ENCODE measurements at places on chromosomes 13 and 19.
A peak's percentile ranks its signal among the peaks of the same experiment; 100 is the strongest.

GRCh38 chr13:112161521-112162301 is 94.8 kb downstream of the SOX1 start:
- no peak for DNase-seq

GRCh38 chr13:111503376-111503775 is 182.9 kb downstream of the TEX29 start:
- no peak for DNase-seq

GRCh38 chr13:33362986-33363727 is 77.6 kb upstream of the STARD13 start:
- DNase-seq, result no peak

GRCh38 chr13:27137759-27138158 is 33.9 kb downstream of the USP12 start:
- DNase-seq, result no peak

DNA sequence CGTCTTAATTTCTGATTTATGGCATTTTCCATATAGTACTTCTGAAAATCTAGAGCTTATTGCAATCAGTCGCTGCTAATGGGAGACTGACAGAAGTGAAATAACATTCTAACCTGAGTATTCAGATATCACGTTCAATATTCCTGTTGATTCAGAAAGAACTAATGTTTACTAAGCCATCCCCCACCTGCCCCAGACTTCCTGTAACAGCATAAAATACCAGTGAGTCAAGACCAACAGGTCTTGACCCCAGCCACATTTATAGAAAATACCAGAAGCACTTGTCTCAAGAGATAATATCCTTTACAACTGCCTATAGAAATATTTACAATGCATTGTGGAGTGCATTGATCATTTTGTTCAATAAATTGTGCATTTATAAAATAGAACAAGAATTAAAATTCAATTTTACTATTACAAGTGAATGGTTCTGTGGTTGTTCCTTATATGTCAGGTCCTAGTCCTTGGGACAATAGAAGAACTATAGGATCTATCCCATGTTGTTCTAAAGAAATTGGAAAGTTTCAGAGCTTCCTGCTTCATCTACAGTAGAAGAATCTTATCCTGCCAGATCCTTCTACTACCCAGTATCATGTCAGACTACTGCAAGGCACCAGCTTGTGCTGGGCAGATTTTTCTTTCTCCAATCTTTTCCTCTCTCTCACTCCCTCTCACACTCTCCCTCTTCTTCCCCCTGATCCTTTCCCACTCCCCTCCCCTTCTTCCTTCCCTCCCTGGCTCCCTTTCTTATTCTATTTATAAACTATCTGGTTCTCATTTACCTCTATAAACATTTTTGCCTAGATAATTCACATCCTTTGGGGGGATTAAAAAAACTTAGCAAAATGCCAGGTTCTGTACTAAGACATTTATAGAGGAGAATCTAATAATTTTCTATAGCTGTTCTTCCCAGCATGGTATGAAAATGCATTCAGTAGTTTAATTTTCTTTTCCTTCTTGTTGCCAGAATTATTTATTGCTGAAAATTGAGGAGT is 629.9 kb downstream of the DIAPH3 start:
- DNase-seq, result no peak

DNA sequence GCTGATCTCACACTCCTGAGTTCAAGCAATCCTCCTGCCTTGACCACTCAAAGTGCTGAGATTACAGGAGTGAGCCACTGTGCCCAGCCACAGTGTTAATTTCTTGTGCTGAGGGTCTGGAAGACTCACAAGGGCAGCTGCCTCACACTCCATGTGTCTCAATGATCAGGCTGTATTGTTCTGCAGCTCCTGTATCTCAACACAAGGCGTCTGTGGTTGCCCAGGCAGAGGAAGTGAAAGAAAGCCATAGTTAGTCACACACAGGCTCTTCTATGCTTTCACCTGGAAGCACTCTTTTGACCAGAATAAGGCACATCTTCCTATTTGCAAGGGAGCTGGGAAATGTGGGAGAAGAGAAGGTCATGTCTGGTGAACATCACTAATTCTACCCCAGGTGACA is 107.3 kb upstream of the ZNF507 start:
- no peak for DNase-seq

DNA sequence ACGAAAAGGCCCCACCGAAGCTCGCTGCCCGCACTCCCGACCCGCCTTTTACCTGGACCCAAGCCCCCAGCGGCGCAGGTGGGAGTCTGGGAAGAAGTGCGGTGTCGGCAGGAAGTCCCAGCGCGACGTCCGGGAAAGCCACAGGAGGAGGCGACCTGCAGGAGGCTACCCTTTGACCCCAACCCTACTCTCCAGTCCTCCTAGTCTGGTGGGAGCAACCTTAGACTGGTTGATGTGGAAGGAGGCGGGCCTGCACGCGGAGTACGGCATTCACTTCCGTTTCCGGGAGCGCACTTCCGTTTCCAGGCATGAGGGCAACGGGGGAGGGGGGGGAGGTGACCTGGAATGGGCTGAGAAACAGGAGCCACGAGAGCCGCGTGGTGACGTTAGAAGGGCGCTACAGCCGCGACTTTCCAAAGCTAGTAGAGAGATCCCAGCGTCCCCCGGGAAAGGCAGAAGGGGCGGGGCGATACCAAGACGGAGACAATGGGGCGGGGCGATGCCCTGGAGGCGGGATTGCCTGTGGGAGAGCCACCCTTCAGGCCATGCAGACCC is 28.5 kb downstream of the ZNF266 start:
- no peak for DNase-seq

GRCh38 chr13:51192348-51192747 is 29.9 kb upstream of the FAM124A start:
- DNase-seq, result no peak

GRCh38 chr13:79936368-79937136 is 404.4 kb downstream of the SPRY2 start:
- DNase-seq, result no peak

GRCh38 chr13:33913829-33914228 is 95.9 kb downstream of the RFC3 start:
- no peak for DNase-seq

DNA sequence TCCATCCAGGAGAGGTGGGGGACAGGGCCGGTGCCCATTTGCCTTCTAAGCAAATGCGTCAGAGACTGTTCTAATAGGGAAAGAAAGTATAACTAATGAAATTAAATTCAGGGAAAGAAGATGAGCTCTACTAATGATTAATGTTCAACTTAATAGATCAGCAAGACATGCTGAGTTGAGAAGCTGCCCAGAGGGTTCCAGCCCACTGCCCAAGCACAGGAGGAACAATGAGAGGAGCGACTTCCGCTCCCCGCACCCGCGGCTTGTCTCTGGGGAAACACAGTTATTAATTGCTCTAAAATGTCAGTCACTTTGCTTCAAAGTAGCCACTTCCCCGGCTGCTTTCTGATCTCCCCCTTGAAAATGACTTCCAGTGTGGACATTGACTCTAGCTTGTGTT is 331.3 kb downstream of the UQCRFS1 start:
- DNase-seq, result no peak

GRCh38 chr19:14187561-14187960 is 18.4 kb downstream of the ADGRL1 start:
- DNase-seq, result no peak

GRCh38 chr13:103203735-103204330 is 137.6 kb upstream of the SLC10A2 start:
- peak; percentile 14 for DNase-seq

- DNase-seq, result no peak
Observed at GRCh38 chr13:52852444-52852843, 4.0 kb upstream of the PCDH8 start.

DNA sequence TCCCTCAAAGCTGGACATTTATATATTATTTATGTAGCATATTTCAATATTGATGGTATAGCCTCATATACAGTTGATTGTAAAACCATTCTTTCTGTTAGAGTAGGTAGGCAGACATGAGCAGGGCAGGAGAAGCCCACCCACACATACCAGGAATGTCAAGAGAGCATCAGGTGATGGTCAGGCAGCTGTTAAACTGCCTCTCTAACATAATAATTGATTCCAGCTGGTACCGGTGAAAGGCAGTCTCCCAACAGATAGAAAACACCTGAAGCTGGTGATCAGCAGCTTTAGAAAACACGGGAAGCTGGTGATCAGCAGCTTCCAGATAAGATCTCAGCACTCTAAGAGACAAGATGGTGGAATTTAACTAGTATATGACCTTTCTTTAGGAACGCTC is 132.9 kb downstream of the SLITRK6 start:
- peak; percentile 40 for DNase-seq

DNA sequence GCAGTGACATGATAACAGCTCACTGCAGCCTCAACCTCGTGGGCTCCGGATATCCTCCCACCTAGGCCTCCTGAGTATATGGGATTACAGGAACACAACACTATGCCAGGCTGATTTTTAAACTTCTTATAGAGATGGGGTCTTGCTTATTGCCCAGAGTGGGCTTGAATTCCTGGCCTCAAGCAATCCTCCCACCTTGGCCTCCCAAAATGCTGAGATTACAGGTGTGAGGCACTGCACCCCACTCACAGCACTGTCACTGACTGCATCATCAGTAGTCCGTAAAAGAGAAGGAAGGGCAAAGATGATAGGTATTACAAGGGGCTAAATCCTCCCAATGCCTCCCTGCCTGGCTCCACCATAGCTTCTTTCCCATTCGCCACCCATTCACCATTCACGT is 4.1 kb downstream of the RHPN2 start:
- DNase-seq, result no peak

DNA sequence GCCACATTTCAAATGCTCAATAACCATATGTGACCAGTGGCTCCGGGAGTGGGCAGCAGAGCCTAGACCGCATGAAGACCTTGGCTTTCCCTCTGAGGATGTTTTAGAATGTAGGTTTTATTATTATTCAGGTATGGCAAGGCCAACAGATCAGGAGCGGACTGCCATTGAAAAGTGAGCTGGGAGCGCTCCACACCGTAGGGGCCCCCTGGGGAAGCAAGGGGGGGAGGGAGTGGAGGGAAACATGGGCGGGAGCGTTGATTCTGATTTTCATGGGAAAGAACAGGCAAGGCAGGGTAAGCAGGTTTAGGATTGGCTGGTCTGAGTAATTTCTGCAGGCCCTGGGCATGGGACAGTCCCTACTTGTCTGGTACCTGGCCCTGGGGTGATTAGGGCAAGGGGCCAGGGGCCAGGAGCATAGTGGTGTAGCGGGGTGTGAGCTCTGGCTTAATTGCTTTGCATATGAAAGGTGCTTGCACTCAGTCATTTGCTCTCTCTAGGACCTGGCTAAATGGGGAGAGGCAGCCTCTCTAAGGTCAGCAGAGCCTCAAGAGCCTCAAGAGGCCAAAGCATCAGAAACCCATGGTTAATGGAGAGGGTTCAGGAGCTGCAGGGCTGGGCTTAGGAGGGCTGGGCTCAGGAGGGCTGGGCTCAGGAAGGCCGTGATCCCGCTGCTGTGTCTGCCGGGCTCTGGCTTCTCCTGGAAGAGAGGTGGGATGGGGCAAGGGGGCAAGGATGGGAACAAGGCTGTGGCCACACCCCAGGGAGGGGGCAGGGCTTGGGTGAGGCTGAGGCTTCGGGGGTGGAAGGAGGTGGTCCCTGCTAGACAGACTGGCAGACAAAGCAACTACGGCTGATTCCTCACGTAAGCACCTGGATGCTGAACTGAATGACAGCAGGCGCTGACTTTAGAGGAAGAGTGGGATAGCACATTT is 82.0 kb upstream of the WASF3 start:
- DNase-seq, result no peak

DNA sequence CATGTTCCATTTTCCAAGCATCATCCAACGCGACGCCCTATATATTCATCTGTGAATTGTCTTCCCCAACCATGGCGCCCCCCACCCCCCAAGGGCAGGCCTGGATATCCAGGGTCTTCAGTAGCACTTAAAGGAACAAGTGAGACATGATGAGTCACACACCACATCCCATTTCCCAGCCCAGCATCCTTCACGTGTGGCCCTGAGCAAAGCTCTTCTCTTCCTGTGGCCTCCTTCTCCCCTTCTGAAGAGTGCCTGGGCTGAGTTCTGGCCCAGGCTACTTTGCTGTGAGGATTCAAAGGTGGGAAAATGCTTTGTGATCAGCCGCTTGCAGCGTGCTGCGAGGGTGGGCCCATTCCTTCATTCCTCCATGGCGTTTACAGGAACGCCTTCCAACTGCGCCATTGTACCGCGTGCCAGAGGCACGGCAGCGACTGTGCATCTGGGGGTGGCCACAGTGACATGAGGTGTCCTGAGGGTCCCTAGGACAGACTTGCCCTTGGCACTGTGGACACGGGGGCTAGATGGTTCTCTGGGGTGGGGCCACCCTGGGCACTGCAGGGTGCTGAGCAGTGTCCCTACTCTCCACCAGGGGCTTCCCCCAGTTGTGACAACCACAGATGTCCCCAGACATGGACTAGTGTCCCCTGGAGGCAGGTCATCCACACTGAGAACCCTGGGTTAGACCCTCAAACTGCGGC is 11.7 kb downstream of the PLIN4 start:
- DNase-seq, result no peak

GRCh38 chr13:97091196-97091595 is 96.9 kb upstream of the OXGR1 start:
- no peak for DNase-seq

GRCh38 chr19:4374498-4375163 is 25.7 kb downstream of the SH3GL1 start:
- DNase-seq, result no peak

- DNase-seq, result no peak
Observed at GRCh38 chr19:18645035-18645511, 8.2 kb downstream of the KLHL26 start.

- DNase-seq, result no peak
Observed at GRCh38 chr13:21219036-21219381, 42.6 kb downstream of the MRPL57 start.

DNA sequence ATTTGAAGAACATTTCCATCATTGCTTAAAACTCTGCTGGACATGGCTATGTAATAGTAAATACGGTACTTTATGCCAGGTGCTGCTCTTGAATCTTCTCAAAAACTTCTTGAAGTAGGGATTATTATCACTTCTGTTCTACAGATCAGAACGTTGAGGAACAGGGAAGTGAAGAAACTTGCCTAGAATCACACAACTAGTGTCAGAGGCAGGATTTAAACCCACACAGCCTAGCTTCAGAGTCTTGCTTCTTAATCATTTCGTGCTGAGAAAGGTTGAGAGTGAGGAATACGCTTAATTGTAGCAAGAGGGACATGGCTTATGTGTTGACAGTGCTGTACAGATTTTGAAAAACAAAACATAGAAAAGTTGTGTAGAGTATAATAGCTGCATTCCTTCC is 13.5 kb downstream of the TM9SF2 start:
- no peak for DNase-seq

- DNase-seq, result no peak
Observed at GRCh38 chr19:38291855-38292254, 12.2 kb upstream of the C19orf33 start.

DNA sequence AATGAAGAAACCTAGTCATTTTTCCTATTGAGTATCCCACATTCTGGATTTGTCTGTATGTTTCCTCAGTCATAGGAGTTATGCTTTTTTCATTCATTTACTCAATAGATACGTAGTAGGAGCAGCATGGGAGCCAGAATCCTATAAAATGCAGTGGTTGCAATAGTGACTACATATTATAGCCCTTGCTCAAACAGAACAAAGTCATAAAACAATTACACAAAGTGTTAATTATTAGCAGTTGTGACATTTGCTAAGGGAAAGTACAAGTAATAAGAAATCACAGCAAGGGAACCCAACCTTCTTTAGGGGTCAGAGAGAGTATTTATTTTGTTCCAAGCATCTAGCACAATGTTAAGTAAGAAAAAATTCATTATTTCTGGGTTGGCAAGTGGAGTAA is 27.7 kb upstream of the POU4F1 start:
- DNase-seq, result no peak

Data from NCI-H510A (cell line).